Activated CD8-positive, alpha-beta T cell treated with anti-CD3 and anti-CD28 coated beads for 36 hours (primary cell): ENCODE measurements at places on chromosomes 3 and 15.

- no peak for DNase-seq
Measured at GRCh38 chr15:32057876-32058425, 27.6 kb downstream of the CHRNA7 start.

GRCh38 chr15:53872410-53872809 lies 105.8 kb upstream of the UNC13C start:
- DNase-seq, result no peak

GRCh38 chr15:47473832-47474231 lies 243.5 kb upstream of the SEMA6D start:
- no peak for DNase-seq

DNA sequence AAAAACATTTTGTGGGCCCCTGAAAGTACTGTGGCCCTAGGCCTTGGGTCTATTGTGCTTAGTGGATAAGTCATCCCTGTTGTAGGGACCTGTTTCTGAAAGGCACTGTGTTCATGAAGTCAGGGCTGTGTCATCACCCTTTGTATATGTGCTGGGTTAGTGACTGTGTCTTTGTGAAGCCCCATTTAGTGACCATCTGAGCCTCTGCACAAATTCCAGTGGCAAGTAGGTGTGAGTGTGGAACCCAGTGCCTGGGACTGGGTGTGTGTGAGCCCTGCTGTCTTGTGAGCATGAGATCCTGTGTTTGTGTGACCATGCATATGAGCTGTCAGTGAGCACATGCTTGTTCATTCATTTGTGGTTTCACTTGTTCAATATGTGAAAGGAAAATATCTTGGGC lies 1.2 kb upstream of the HYAL1 start:
- DNase-seq, result no peak

GRCh38 chr15:65365229-65365628 lies 12.6 kb downstream of the IGDCC3 start:
- DNase-seq, result no peak

DNA sequence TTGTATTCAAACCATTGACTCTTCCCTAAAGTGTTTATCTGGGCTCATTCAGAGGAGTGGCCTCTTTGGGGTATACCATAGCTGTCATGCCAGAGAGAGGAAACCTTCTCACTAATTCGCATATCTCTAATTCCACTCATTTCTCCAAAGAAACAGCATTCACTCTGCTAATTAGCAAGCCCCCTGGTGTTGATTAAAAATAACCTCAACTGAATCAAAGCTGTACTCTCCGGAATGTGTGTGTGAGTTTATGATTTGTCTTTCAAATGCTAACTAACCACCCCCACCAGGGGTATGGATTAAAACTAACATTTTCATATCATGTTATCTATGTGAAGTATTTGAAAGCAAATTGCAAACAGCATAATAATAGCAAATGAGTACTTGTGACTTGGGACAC lies 45.5 kb downstream of the PAQR5 start:
- no peak for DNase-seq

DNA sequence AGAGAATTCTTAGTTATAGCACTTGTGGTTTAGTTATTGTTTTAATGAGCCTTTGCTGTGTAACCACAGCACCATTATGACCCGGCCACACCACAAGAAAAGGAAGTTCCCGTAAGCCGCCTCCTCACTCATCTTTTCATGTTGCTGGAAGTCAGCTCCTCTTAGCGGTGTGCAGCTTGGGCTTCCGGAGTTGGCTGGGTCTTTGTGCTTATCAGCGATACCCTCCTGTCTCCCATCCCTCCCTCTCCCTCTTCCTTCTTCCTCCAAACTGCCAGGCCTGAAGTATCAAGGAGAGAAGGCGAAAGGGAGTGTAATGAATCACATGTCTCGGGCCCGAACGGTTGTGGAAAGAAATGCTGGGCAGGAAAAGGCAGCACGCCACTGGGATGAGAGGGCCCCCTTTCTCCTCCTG lies 353.5 kb downstream of the MCTP2 start:
- peak; percentile 85 for DNase-seq

GRCh38 chr3:136819731-136820679 lies 1.1 kb downstream of the SLC35G2 start:
- DNase-seq, result peak; percentile 49

DNA sequence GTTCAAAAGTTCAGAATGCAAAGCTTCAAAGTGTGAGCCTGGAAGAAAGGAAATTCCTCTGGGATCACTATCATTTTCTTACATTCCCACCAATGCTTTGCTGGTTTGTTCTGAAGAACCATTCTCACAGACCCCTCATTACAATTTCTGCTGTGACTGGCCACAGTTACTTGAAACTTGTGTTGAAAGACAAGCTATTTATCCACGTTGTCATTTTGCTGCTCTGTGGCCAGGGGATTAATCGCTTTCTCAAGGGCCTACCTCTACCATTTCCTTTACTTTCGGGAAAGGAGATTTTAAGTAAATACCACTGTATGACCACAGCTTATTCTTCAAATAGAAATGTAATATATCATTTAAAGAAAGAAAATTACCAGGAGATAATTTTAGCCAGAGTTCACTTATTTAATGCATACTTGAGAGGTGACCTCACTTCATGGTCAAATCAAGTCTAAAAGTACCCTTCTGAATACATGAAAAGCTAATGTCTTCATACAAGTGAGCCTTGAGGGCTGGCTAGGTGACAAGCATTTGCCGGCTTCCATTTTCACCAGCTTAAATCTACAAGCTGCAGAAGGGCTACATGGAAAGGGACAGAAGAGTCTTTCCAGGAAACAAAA lies 69.8 kb upstream of the ROBO2 start:
- DNase-seq, result no peak
